RPMI7951 (cell line): ENCODE measurements at places on chromosomes 11 and 22. TPM values are rescaled to one million over a fixed set of nuclear protein-coding genes. Genes with fewer than 3 reads are reported as not detected.

RAB38 gene
- 13.5 and 17.1 TPM in 2 replicates for total RNA-seq

DPAGT1 gene
- 41.6 and 44.0 TPM in 2 replicates for total RNA-seq

KCNJ1 gene
- total RNA-seq = not detected in 2 replicates

OVCH2 gene
- 0.10 TPM in 1 of 2 replicates, not detected in the other for total RNA-seq

SWAP70 gene
- total RNA-seq = 20.2 and 25.6 TPM in 2 replicates

CTSW gene
- total RNA-seq = 5.4 and 8.9 TPM in 2 replicates

CXCR5 gene
- total RNA-seq = not detected in 2 replicates

APOC3 gene
- not detected in 2 replicates for total RNA-seq

FOLR3 gene
- total RNA-seq = not detected in 2 replicates

AMOTL1 gene
- total RNA-seq = 24.4 and 24.8 TPM in 2 replicates

ASRGL1 gene
- total RNA-seq = 1.9 TPM in 2 replicates

SOX6 gene
- total RNA-seq = 0.48 and 0.49 TPM in 2 replicates

DNAJB7 gene
- not detected in 2 replicates for total RNA-seq

CHRNA10 gene
- total RNA-seq = 0.20 and 0.36 TPM in 2 replicates

OR4A16 gene
- total RNA-seq = not detected in 2 replicates

APOA4 gene
- not detected in 2 replicates for total RNA-seq

ALDH3B1 gene
- 13.3 and 17.4 TPM in 2 replicates for total RNA-seq

CHADL gene
- 0.29 TPM in 1 of 2 replicates, not detected in the other for total RNA-seq
